Activated naive CD4-positive, alpha-beta T cell (primary cell): ENCODE measurements at places on chromosomes 13 and 19.

GRCh38 chr13:81446441-81446840 is 1105.5 kb upstream of the SPRY2 start:
- no peak for DNase-seq

GRCh38 chr19:16417660-16418596 is 53.8 kb downstream of the EPS15L1 start:
- peak; percentile 28 for DNase-seq

- peak; percentile 50 for DNase-seq
Measured at GRCh38 chr19:9205501-9206113, 13.8 kb downstream of the OR7D4 start.

- DNase-seq: peak; percentile 2
Measured at GRCh38 chr13:45398877-45399276, 19.3 kb downstream of the SLC25A30 start.

GRCh38 chr19:38047049-38047438 is 140.0 kb downstream of the SIPA1L3 start:
- no peak for DNase-seq

- DNase-seq: no peak
Measured at GRCh38 chr13:103556681-103557080, 490.5 kb upstream of the SLC10A2 start.

DNA sequence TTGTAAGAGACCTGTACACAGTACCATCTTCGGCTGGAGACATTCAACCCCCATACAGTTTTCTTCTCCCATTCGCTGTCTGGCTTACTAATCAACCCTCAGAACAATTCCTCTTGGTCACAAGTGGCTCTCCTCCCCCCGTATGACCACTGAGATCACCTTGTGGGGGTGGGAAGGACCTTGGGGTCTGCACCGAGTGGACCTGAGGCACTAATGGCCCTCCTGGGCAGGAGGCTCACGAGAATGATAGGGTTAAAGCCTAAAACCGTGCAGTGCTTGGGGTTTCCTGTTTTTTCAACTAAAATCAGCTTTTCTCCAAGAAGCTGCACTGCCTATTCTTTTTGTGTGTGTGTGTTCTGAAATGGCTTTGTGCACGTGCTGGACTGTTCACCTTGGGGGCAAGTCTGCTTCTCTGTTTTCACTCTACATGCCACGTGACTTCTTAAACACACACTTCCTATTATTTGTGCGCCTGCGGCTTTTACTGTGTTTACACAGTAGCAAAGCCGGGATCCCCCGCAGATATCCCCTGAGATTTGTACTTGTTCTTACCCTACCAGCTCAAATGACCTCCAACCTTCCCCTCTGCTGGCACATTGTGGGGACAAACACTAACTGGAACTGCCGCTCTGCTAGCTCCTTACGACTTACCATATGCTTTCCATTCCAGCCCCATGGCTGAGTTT is 12.3 kb downstream of the RBM26 start:
- peak; percentile 6 for DNase-seq

- DNase-seq: no peak
Measured at GRCh38 chr13:50951366-50951765, 41.8 kb downstream of the RNASEH2B start.

- DNase-seq: no peak
Measured at GRCh38 chr19:47623921-47624391, 15.0 kb downstream of the BICRA start.

DNA sequence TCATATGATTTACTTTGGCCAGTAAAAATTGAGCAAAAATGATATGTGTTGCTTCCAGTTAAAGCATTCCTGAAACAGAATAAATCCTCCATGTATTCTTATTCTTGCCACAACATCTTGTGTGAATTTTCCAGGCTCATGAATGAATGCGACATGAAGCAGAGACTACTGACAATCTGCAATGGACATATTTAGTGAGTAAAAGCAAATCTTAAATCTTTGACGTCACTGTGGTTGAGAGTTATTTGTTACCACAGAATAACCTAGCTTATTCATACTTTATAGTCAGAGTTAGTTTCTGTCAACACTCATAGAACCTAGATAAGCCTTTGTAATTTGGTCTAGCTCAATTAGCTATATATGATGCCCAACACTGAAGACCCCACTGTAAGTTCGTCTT is 1443.1 kb downstream of the PCDH9 start:
- DNase-seq: no peak

- DNase-seq: no peak
Measured at GRCh38 chr13:113945857-113946408, 27.9 kb downstream of the C13orf46 start.

DNA sequence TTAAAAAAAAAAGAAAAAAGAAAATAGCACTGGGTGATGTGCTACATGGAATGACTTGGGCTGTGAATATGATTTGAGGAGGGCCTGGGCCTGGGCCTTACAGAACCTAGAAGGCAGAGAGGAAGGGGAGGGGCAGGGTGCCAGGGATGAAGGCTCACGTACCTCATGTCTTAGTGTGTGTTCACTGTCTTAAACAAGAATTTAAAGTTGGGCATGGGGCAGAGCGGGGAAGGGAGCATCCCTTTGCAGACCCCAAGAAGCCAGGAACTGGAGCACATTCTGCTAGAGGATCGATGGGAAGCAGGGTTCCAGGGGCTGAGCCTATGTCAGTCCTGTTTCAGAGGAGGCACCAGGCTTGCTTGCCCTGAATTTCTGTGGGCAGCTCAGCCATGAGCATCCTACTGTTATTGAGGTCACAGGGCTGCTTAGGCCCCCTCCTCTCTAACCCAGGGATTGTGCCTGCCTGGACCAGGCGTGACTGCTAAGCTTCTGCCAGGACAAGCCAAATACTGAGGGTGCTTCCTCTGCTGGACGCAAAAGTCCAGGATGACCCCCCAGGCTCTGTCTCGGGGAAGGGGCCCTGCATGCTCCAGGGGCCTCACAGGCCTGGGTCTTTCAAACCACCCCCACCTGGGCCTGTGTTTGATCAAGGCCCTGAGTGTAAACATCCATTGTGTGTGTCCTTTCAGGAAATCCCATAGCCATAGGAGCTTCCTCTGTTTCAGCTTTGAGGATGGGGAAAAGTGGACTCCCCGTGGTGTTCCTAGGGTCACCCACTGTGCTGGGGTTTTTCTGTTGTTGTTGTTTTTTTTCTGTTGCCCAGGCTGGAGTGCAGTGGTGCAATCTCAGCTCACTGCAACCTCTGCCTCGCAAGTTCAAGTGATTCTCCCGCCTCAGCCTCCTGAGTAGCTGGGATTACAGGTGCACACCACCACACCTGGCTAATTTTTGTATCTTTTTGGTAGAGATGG is 4.8 kb downstream of the LSR start:
- no peak for DNase-seq

- no peak for DNase-seq
Measured at GRCh38 chr13:43514311-43514710, 272.5 kb downstream of the ENOX1 start.

- DNase-seq: no peak
Measured at GRCh38 chr13:105721016-105721415, 814.4 kb downstream of the EFNB2 start.

GRCh38 chr13:36718686-36719085 is 44.9 kb downstream of the SERTM1 start:
- no peak for DNase-seq

DNA sequence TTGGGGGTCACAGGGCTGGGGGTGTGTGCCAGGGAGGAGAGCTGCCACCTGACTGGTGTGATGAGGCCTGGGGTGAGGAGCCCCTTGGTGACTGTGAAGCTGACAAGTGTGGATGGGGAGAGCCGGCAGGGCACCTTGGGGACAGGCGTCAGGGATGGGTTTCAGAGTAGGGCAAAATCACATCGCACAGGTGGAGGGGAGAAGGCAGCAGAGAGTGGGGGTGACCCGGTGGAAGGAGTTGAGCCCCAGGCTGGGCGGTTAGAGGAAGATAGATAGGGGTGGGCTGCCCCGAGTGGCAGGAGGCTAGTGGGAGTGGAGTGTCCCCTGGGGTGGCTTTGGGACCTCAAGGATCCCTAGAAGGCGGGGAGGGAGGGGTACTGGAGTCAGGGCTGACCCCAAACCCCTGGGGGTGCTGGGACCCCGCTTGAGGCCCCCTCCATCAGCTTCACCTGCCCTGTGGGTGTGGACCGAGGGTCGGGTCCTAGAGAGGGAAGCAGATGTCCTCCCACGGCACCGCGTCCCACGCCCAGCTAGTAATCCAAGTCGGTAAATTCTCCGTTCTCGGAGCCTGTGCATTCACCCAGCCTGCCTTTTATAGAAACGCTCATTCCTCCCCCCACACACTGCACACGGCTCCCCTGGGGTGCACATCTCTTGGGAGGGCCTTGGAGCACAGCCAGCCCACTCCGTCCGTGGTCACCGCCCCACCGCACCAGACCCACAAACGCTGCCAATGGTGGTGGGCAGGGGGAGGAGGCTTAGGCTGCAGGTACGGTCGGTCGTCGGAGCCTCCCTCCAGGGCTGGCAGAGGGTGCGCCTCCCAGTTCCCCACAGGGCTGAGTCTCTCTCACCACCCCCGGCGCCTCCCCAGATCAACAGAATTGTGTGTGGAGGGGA is 2.4 kb downstream of the CTXN1 start:
- DNase-seq: no peak

- no peak for DNase-seq
Measured at GRCh38 chr13:90171649-90172048, 1175.8 kb upstream of the MIR17HG start.

GRCh38 chr19:38932425-38933179 is 1.9 kb downstream of the MRPS12 start:
- DNase-seq: no peak

DNA sequence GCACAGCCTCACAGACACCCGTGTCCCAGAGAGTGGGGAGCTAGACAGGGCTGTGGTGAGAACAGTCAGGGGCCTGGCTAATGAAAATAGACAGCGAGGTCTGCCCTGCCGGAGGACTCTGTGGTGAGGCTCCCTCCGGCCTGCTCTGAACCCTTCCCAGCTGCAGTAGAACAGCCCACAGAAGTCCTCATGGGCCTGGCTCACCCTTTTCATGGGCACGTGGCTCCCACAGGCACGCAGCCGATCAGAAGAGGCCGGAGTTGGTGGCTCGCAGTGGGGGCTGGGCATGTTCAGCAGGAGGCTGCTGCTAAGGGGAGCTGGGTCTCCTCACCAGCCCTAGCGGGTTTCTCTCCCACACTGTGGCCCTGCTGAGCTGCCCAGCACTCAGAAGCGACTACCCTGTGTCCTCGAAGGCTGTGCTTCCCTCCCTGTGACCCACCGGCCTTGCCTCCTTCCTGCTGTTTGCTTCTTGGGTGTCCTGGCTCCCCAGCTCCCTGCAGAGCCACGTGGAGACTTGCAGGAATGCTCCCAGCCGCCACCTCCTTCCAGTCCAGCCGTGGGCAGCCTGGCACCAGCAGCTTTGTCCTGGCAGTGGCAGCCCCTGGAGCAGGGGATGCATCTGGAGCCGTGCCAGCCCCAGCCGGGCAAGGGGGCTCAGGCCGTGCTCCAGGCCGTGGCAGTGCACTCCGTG is 138.7 kb downstream of the KDM4B start:
- no peak for DNase-seq

GRCh38 chr13:74087357-74087756 is 46.8 kb downstream of the KLF12 start:
- no peak for DNase-seq

DNA sequence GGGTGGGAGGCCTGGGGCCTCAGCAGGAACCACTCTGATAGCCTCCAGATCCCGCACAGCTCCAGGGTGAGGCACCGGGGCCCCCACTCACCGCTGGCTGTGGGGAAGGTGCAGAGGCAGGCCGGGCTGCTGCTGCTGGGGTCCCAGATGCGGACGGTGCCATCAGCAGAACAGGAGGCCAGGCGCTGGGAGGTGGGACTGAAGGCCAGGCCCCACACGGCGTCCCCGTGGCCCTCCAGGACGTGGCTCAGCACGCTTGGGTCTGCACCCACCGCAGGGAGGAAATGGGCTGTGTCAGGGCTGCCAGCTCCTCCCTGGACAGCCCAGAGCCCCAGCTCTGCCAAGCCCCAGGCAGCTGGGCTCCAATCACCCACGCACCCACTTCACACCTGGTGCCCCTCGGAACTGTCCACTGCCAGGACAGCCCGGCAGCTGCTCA is 6.1 kb upstream of the PRKD2 start:
- DNase-seq: no peak
